ENCODE measurements at places on chromosomes 6 and 20. TPM values are rescaled to one million over a fixed set of nuclear protein-coding genes. Genes with fewer than 3 reads are reported as not detected.

CD93 gene
- total RNA-seq: 85.5 TPM

MCUR1 gene
- 5.5 TPM for total RNA-seq

XKR7 gene
- total RNA-seq: under 0.01 TPM

HLA-DOB gene
- total RNA-seq: 6.6 TPM

RAB44 gene
- total RNA-seq: 1.3 TPM

NT5E gene
- total RNA-seq: 6.7 TPM

TUBB2B gene
- 0.84 TPM for total RNA-seq

PTGIS gene
- total RNA-seq: under 0.01 TPM

GPX5 gene
- not detected for total RNA-seq

MEP1A gene
- not detected for total RNA-seq

SLC32A1 gene
- 0.21 TPM for total RNA-seq

CNKSR3 gene
- 0.31 TPM for total RNA-seq

PROCR gene
- total RNA-seq: 1.2 TPM

CST7 gene
- 48.1 TPM for total RNA-seq

NNAT gene
- not detected for total RNA-seq

MEI4 gene
- 0.10 TPM for total RNA-seq

MUCL3 gene
- total RNA-seq: not detected

SLC4A11 gene
- total RNA-seq: 0.21 TPM

CD24 gene
- 2.4 TPM for total RNA-seq

ZC2HC1B gene
- not detected for total RNA-seq

PHIP gene
- total RNA-seq: 69.3 TPM

SPTLC3 gene
- 1.0 TPM for total RNA-seq

PLEKHG1 gene
- total RNA-seq: 12.5 TPM

OR2J3 gene
- total RNA-seq: not detected

ARMC12 gene
- 0.10 TPM for total RNA-seq

TOP1 gene
- 26.2 TPM for total RNA-seq

CARMIL1 gene
- 3.1 TPM for total RNA-seq

SFTA2 gene
- total RNA-seq: not detected

CCR6 gene
- 14.8 TPM for total RNA-seq

ZSCAN31 gene
- 1.3 TPM for total RNA-seq

LHFPL5 gene
- not detected for total RNA-seq

UST gene
- 1.5 TPM for total RNA-seq

DSP gene
- total RNA-seq: 0.94 TPM

BIRC7 gene
- 0.21 TPM for total RNA-seq

FAM209B gene
- 0.52 TPM for total RNA-seq

RIPOR2 gene
- total RNA-seq: 128 TPM

All from mononuclear cell (primary cell).